Activated CD8-positive, alpha-beta memory T cell treated with anti-CD3 and anti-CD28 coated beads for 1 hour (primary cell): ENCODE measurements at places on chromosomes 12 and 14.

DNA sequence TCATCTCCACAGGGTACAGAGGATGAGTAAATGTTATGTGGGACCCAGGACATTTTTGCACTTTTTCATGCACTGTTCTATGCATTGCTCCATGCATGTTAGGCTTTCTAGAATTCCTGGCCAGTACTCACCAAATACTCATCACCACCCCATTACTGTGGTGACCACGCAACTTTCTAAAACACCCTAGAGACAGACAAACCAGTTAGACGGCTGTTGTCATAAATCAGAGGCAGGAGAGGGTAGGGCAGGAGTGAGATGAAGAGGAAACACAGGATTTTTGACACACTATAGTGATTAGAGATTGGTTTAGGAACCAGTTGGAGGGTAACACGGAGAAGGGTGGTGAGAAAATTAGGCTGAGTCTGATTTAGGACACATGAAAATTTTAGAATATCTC lies 59.3 kb downstream of the IFNG start:
- no peak for DNase-seq

DNA sequence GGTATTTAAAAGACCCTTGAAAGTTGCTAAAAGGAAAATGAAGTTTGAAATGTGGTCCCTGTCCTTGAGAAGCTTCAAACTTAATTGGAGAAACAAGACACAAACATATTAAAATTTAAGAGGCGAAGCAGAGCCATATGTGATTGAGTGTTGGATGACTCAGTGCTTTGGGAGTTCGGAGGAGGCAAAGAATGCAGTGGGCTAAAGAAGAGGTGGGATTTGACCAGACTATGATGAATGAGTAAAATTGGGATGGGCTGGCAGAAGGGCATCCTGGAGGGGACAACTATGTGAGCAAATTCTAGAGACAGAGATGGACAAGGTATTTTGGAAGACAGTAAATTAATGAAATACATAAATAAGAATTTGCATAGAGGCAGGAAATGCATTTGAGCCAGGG lies 358.6 kb downstream of the EGLN3 start:
- DNase-seq, result no peak

GRCh38 chr14:31930493-31931240 lies 146.4 kb upstream of the ARHGAP5 start:
- DNase-seq, result no peak

DNA sequence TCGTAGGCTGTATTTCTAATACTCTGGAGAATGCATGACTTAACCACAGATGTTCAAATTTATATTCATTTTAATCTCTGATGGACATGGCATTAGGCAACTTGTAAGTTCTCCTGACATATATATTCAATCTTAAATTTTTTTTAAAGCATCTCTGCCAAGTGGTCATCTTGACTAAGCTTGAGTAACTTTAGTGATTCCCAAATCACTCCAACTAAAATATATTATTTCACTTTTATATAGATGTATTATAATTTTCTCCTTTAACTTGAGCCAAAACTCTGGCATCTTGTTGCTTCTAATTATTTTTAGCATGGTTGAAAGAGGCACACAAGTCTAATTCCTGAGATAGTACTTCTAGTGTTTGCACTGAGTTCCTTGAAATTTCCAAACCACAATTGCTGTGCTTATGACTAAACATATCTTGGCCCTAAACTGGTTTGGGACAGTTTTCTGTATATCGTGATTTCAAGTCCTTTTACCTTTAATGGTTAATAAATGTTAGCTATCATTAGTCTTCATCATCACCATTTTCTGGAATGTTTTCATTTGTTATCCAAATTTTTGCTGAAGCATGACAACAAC lies 8.4 kb downstream of the LRFN5 start:
- DNase-seq, result no peak

GRCh38 chr14:76682367-76682766 lies 78.9 kb upstream of the VASH1 start:
- no peak for DNase-seq

DNA sequence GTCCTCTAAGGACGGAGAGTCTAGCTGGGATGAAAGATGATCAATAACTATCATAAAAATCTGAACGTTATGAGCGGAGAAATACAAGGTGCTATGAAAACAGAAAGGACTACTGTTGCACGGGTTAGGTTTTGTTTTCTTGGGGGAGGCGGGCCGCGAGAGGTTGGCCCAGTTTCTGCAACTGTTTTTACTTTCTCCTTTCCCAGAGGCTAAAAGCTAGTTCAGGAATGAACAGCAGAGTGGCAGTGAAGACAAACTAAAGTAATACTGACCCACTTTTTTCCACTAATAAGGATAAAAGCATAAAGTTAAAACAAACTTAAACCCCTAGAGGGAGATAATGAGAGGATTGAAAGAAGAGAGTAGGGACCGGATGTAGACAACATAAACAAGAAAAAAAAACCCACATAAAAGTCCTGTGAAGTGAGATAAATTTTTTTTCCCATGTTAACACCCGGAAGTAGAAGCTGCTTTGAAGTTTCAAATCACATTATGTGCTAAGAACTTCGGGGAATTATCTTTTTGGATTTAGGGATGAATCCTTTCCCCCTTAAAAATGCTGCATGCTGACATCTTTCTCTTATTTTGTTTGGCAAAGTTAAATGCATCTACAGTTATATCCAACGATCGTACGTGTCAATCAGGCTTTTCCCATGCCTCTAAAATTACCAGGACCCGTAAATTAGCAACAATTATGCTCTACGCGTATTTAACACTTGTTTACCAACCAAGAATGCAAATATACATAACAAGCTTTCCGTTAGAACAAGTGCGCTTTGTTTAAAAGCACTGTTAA lies 1.0 kb upstream of the CDK17 start:
- DNase-seq, result no peak

- DNase-seq, result no peak
Observed at GRCh38 chr14:92813201-92813600, 19.1 kb downstream of the GOLGA5 start.

DNA sequence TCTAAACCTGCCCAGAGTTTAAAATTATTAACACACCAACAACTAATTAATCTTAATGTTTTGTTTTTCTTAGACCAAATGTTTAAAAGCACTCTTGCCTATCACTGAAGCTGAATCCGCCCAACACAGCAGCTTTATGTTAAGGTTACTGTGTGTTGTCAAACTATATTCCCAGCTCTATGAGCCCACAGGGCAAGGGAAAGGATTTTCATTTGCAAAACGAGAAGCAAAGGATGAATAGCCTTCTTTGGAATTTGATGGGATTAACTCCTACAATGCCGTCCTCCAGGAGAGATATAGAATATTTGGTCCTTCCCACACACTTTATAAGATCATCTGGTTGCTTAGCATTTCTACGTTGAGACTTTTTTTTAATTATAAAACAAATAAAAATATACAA lies 43.7 kb downstream of the DUSP16 start:
- no peak for DNase-seq

DNA sequence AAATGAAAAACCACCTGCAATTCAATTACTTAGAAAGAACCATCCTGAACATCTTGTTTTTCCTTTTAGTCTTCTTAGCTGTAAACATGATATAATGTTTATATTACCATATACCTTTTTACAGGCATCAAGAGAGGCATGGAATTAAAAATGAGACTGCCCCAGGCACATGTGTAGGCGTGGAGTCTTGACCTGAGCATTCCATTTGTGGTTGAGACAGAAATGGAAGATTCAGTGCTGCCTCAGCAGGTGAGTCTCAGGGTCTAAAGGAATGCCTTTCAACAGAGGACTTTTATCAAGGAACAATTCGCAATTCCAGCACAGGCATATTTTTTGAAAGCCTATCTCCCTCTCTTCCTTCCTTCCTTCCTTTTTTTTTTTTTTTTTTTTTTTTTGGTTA lies 8.0 kb upstream of the NANOGNB start:
- no peak for DNase-seq

DNA sequence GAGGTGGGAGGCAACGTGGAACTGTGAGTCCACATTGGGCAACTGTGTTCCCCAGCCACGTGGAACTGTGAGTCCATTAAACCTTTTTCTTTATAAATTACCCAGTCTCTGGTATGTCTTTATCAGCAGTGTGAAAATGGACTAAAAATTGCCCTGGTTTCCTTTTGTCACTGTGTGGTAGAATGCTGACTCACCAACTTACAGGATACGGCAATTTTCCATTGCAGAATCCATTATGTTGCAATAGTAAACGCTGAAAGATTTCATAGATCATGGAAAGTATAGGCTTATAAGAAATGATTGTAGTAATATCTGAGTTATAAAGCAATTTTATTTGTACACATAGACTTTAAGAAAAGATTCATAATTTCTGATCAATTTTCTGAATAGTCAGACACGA lies 93.0 kb downstream of the GTF2A1 start:
- DNase-seq, result no peak

GRCh38 chr12:81465876-81466275 lies 293.3 kb downstream of the PPFIA2 start:
- DNase-seq, result no peak

- no peak for DNase-seq
Observed at GRCh38 chr12:132364348-132364902, 35.0 kb upstream of the GALNT9 start.

GRCh38 chr12:31029916-31030562 lies 43.6 kb upstream of the DDX11 start:
- DNase-seq, result no peak

- DNase-seq, result no peak
Observed at GRCh38 chr12:124493809-124494750, 73.3 kb downstream of the NCOR2 start.

DNA sequence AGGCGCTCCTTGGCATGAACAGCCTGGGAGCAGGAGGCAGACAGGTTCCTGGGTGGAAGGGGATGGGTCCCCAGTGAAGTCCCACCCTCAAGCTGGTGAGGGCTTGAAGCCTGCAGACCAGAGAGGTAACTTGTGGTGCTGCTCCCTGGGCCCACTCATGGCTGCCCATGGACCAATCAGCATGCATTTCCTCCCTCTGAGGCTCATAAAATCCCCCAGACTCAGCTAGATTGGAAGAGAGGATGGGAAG lies 50.2 kb downstream of the A2M start:
- no peak for DNase-seq

DNA sequence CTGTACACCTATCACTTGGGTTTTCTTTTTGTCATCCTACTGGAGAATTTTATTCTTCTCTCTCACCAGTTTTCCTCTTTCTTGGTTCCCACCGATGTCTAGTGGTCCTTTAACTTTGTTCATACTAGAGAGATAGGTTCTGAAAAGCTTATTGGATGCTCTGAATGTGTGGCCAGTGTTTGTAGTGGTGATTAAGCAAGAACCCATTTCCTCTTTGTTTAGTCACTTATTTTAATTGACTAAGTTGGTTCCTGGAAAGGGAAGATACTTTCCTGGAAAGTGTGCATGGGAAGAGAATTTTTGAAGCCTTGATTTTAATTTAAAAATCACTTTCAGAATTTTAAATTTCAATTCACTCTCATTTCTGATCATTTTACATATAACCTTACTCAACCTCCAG lies 127.2 kb downstream of the OTOGL start:
- no peak for DNase-seq

- DNase-seq, result no peak
Observed at GRCh38 chr14:94056579-94057308, 24.3 kb downstream of the DDX24 start.

GRCh38 chr14:95272057-95272456 lies 47.7 kb downstream of the CLMN start:
- no peak for DNase-seq

DNA sequence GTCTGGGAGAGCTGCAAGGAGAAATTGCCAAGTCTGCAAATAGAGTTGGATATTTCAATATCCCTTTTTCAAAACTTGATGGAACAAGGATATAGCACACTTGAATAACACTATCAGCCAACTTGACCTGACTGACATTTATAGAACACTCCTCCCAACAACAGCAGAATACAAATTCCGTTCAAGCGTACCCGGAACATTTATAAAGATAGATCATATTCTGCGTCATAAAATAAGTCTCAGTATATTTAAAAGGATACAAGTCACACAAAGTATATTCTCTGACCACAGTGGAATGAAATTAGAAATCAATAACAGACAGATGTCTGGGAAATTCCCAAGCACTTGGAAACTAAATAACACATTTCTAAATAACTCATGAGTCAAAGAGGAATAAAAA lies 29.0 kb upstream of the MEG3 start:
- DNase-seq, result no peak

DNA sequence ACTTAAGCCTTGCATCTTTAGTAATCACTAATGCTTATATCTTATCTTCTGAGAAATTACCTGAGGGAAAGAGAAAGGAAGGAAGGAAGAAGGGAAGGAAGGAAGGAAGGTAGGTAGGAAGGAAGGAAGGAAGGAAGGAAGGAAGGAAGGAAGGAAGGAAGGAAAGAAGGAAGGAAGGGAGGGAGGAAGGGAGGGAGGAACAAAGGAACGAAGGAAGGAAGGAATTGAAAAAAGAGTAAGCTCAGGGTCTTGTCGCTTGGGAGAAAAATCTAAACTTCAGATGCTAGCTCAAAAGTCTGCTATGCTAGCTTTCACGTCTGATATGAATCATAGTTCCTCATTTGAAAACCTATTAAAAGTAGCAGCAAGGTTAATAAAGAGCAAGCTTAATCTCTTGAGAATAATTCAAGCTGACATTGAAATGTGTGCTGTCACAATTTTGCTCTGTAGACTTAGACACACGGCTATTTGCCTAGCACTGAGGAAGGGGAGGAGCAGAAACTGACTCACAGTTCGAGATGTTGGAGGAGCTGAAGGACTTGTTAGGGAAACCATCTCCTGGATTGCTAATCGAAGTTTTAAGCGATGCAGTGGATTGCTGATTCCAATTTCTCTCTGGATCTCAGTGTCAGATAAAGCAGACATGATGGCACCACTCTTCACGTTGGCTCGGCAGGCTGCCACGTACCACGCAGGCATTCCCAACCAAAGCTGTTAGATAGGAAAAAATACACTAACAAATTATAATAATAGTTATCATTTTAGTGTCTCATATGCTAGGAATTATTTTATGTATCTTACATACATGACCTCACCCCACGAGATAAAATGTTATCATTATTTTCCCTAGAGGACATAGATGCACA lies 216.7 kb downstream of the ACSS3 start:
- DNase-seq, result no peak

GRCh38 chr14:56585461-56586084 lies 6.0 kb downstream of the TMEM260 start:
- no peak for DNase-seq

DNA sequence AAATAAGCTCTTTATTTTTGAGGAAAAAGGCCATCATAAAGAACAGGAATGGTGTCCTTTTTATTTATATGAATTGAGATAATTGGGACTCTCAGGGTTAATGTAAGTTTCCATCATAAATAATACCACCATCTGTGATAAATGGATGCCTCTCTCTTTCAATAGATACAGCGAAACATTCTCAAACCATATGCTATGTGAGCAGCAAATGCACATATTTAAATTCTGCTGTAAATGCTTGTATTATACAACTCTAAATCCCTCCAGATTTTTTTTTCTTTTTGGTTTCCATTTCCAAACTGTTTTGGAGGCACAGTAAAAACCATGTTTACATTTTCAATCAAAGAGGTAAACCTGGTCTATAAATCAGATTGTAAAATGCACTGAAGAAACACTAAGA lies 132.3 kb downstream of the TMEM132C start:
- DNase-seq, result no peak

GRCh38 chr14:92615451-92615850 lies 101.9 kb downstream of the RIN3 start:
- DNase-seq, result peak; percentile 56

GRCh38 chr12:113930249-113930648 lies 35.9 kb downstream of the RBM19 start:
- no peak for DNase-seq

- no peak for DNase-seq
Observed at GRCh38 chr12:51075390-51075789, 8.0 kb downstream of the CSRNP2 start.

- DNase-seq, result no peak
Observed at GRCh38 chr14:23621204-23621931, 14.8 kb upstream of the DHRS2 start.
